ENCODE measurements at places on chromosomes 11 and 22.
A peak's percentile ranks its signal among the peaks of the same experiment; 100 is the strongest.

GRCh38 chr11:102347462-102348370 is 702 bp downstream of the BIRC2 start:
- no peak for DNase-seq

DNA sequence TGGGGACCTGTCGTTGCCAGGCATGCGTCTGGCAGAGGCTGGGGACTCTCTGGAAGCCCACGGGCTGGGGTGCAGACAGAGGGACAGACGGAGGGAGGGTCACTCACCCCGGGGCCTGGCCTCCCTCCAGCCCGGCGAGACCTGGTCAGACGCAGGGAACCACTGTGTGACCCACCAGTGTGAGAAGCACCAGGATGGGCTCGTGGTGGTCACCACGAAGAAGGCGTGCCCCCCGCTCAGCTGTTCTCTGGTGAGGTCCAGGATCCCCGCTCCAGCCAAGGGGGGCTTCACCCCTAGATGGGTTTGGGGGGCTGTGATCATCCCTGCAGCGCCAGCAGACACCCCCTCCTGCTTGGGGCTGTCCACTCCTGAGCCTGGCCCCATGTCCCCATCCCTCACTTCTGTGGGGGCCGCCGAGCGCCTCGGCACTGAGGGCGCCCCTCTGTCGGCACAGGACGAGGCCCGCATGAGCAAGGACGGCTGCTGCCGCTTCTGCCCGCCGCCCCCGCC is 23.6 kb upstream of the MUC5B start:
- no peak for DNase-seq

DNA sequence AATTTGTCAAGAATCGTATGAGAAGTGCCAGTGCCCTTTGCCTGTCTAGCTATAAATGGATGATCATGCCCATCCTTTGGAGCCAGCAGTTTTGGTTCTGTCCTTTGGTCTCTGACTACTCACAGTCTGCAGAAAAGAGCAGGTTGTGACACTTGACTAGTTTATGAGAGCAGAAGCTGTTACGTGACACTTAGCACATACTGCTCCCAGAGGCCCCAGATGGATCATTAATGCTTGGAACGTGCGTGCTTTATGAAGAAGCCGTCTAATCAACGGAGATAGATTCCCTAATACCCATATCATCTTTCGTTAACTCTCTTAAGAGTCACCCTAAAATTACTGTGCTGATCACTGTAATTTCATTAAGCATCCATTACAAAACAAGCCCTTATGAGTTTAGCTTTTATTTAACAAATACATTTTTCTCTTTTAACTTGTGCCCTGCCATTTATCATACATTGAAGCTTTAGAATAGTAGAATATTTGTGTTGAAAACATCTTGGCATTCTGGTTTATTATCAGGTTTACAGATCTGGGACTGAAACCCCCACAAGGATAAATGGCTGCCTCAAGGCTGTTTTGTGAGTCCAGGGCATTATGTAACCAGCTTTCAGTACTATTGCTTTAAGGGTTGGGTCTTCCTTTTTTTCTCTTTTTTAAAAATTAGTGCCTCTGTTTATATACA is 47.0 kb upstream of the ADORA2A start:
- no peak for DNase-seq

DNA sequence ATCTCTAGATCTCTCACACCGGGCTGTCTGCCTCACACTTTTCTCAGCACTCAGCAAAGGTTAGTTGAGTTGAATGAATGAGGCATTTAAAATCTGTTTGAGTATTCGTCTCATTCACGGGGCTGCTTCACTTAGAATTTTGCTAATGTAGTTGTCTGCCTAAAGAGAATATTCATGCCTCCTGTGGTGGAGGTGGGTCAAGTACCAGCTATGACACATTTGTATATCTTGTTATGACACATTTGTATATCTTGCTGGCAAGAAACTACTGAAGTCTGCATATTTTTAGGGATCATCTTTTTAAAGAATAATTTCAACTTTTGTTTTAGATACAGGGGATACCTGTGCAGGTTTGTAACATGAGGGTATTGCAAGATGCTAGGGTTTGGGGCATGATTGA is 43.1 kb downstream of the LDLRAD3 start:
- no peak for DNase-seq

DNA sequence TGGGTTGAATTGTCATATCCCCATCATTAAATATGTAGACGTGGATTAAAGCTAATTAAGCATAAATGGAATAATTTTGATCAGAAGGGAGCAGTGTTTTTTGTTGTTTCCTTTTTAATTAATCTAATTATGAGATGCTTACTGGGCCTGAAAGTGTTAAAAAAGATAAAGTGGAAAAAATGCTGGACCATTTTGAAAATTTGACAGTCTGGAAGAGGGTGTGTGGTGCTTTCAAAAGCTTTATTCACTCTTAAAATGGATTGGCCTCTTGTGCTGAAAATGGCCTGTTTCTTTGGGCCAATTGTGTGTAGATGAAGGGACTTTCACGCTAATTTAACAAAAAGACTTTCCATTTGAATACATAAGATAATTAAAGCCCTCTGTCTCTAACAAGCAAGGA is 1.8 kb downstream of the TNRC6B start:
- DNase-seq, result no peak

GRCh38 chr11:97815667-97816066 is 1205.1 kb upstream of the CNTN5 start:
- no peak for DNase-seq

DNA sequence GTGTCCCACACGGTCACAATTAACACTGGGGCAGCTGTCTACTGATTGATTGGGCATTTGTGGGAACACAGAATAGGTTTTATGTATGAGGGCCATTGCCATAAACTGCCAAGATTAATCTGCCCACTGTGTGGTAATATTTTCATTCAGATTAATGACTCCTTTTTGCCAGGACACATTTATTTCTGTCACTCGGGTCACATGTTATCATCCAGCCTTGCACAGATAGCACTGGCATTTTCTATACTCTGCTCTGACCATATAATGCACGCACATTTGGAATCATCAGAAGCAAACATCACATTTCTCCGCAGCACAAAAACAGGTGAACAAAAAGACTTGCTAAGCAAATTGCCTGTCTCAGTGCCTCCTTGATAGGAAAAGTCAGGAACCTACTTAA is 138.3 kb downstream of the CADM1 start:
- no peak for DNase-seq

DNA sequence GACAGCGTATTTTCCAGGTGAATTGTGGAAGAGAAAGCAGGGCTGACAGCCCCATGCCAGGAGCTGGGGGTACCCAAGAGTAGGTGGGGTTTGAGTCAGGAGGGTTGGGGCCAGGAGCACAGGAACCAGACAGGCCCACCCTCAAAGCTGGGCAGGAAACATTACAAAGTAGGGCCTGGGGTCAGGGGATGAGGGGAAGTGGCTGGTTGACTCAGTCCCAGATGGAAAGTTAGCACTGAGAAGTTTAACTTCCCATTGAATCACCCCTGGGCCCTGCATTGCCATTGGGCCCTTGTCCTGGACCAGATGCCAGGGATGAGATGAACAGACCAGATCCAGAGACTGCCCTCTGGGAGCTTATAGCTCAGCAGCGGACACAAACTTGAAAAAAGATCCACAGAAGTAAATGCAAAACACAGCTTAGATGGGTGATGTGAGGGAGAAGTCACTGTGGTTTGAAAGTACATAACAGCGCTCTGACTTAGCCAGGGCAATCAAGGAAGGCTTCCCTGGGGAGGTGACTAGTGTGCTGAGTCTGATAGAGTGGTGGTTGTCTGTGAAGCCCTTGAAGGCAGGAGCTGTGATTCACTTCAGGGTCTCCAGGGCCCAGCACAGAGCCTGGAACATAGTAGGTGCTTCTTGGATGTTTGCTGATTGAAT is 2.2 kb downstream of the MAFF start:
- DNase-seq, result no peak

- DNase-seq, result no peak
Observed at GRCh38 chr22:49015993-49016908, 811.4 kb downstream of the BRD1 start.

DNA sequence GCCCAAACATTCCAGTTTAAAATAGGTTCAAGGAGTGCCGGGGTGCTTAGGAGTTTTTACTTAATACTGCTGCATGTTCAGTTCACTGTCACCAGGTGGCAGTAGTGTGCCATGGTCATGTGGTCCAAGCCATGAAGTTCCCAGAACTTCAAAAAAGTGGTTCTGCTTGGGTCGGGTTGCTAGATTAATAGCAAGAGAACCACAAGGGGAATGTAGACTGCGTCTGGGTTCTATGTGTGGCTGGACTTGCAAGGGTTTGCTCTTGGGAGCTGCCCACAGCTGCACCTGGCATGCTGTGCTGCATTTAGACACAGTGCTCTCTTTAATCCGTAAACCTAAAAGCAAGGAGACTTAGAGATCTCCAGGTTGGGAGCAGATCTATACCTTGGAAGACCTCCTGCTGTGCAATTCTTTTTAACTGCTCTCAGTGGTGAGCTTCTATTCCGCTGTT is 6.5 kb upstream of the SPON1 start:
- DNase-seq, result peak; percentile 10

DNA sequence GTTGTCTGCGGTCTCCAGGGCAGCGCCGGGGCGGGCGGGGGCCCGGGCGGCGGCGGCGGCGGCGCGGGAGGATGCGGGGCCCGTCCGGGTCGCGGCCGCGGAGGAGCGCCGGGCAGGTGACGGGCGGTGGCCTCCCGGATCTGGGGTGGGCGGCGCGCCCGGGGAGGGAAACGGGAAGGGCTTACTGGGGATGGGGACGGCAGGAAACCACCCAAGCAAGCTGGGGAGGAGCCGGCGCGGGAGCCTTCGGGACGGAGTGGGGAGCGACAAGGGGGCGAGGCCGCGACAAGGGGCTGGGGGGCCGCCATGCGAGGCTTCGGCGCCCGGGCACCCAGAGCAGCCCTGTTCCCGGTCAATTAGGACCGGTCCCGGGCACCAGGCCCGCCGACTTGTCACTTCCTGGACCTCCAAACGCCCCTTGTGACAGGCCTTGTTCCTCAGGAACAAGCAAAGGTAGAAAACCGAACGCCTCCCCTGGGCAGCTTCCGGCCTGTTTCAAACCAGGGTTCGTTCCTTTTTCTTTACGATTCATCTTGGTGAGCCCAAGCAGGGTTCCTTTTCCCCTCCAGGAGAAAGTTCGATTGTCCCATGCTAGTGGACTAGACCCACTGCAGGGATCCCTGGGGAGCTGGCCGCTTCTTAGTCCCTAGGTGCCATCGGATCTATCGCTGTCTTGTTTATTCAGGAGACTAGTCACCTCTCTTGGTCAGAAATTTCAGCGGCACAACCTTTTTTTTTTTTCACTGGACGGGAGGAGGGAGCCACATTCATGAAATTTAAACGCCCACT is 492 bp downstream of the JHY start:
- DNase-seq, result peak; percentile 43

DNA sequence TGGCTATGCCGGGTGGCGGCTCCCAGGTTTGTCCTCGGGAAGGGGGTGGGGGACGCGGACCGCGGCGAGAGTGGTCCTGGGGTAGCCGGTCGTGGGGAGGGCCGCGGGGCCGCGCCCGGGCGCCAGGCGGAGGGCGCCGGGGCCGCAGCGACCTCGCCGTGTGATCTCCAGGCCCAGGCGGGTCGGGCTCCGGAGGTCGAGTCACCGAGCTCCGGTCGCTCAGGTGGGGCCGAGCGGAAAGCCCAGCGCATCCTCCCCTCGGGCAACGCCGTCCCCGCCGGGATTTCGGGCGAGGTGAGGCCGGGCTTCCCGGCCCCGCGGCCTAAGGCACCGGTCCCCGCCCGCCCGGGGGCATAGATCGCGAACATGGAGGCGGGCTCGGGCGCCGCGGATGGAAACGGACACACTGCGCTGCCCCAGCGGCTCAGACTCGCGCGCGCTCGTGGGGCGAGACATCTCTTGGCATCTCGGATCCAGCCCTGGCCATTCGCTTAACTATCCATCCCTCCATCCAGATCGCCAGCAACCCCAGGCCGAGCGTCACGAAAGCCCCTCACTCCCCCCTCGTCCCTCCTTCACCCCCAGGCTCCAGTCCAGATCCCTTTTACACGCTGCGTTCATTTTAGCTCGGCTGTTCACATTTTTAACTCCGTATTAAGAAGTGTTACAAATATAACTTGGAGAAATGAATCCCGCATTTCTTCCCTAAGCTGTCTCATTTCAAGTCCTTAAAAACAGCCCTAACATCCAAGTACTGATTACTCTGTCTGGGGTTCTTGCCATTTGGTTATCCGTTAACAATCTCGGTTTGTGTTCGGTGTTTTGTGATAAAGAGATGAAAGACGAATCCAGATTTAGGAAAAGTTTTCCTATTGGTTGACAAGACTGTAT is 460 bp downstream of the ZC3H12C start:
- DNase-seq, result no peak

DNA sequence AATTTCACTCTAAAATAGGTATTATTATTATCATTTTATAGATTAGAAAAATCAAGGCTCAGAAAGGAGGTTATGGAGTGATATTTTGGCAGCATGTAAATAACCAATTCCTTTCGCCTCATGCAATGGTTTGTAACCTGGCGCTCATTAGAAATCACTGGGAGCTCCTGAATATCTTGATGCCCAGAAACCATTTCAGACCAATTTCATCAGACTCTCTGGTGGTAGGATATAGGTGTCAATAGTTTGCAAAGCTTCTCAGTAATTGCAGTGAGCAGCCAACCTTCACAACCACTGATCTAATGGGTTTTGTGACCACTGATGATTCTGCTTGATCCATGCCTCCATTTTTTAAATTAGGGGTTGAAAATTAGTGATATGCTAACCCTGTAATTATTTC is 57.8 kb upstream of the ZC3H12C start:
- DNase-seq, result no peak

- DNase-seq, result no peak
Observed at GRCh38 chr22:17536269-17536668, 27.0 kb upstream of the SLC25A18 start.

GRCh38 chr22:46589141-46589748 is 30.9 kb upstream of the GRAMD4 start:
- no peak for DNase-seq

GRCh38 chr22:19626666-19627065 is 87.6 kb upstream of the SEPTIN5 start:
- no peak for DNase-seq

DNA sequence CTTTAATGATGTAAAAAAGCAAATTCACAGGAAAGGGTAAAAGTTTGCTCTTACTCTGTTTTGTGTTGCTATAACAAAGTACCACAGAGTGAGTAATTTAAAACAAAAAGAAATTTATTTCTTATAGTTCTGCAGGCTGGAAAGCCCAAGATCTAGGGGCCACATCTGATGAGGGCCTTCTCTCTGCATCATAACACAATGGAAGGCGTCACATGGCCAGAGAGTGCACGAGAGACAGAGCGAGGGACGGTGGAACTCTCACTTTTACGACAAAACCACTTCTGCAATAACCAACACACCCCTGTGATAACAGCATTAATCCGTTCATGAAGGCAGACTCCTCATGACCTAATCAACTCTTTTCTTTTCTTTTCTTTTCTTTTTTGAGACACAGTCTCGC is 31.1 kb downstream of the CD6 start:
- DNase-seq, result no peak

GRCh38 chr11:118662401-118663271 is 16.8 kb downstream of the TREH start:
- DNase-seq, result no peak

DNA sequence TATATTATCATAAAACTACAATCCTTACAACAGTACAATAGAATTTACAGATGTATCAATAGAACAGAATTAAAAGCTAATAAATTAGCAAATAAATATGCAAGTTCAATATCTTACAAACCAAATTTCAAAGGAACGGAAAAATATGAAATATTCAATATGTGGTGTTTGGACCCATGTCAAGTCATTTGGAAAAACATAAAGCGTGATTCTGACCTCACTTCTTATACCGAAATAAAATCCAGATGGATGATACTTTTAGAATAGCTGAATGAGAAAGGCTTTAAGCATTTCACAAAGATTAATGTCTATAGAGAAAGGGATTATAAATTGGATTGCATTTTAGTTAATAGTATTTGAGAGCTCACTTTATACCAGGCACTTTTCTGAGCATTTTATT is 92.8 kb upstream of the TEAD1 start:
- no peak for DNase-seq
